ENCODE measurements at places on chromosomes 2 and 18. TPM values are rescaled to one million over a fixed set of nuclear protein-coding genes. Genes with fewer than 3 reads are reported as not detected.

GRCh38 chr2:103327966-103328365, 566.1 kb downstream of the TMEM182 start:
- DNase-seq, result no peak
- no peak overlapping the region for H3K4me3 ChIP-seq
- H3K27me3 ChIP-seq, result no peaks in the 10 kb centered on the region
- H3K4me1 ChIP-seq, result no peaks in the 10 kb centered on the region
- H3K36me3 ChIP-seq, result no peaks in the 10 kb centered on the region

- H3K4me1 ChIP-seq, result peaks cover 24% of the 10 kb centered on the region
- no peaks in the 10 kb centered on the region for H3K27me3 ChIP-seq
- H3K27ac ChIP-seq, result no peak overlapping the region
- H3K4me3 ChIP-seq, result no peak overlapping the region
- no peaks in the 10 kb centered on the region for H3K36me3 ChIP-seq
Observed at GRCh38 chr2:159208438-159208837, 78.1 kb downstream of the WDSUB1 start.

DNA sequence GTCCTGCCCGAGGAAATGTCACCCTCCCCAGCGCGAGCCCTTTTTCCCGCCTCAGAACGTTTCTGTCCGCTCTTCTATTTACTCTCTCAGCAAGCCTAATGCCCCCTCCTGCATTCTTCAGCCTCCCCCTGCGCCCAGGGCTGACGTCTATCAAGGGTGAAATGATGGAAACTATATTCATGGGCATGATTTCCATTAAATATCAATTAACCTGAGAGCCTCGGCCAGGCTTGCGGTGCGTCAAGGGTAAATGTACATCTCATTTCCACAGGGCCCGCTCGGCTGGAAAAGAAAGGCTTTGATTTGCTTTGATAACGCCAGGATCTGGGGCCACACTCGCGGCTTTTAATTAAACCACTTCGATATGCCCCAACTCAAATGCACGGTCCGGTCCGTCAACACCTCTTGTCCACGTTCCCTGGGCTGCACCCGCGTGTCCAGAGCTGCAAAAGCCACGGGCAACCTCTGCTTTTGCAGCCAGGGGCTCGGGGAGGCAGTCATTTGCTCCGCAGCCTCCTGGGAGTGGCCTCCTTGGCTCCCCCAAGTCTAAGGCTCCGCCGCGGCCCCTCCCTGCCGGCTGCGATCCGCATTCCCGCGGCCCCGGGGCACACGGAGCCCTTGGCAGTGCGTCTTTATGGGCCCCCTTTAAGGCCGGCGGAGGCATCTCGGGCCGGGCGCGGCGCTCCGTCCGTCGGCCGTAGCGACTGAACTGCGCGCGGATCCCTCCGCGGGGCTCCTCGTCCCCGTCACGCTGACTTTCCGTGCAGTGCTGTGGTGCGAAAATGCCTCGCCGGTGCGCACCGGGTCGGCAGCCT, at the start of gene HOXD8:
HOXD8 (plus strand) TSS at position 724 of the 815 bp plus-strand sequence. CDS start 662 bp downstream, outside the sequence.
- H3K4me1 ChIP-seq, result peaks cover 27% of the 10 kb centered on the region
- H3K4me3 ChIP-seq, result peak within 1 kb of the TSS; percentile 41
- no peaks in the 10 kb centered on the region for H3K36me3 ChIP-seq
- peaks cover 75% of the 10 kb centered on the region for H3K27me3 ChIP-seq
- H3K27ac ChIP-seq, result no peak within 1 kb of the TSS
- peak; percentile 52 for DNase-seq

DNA sequence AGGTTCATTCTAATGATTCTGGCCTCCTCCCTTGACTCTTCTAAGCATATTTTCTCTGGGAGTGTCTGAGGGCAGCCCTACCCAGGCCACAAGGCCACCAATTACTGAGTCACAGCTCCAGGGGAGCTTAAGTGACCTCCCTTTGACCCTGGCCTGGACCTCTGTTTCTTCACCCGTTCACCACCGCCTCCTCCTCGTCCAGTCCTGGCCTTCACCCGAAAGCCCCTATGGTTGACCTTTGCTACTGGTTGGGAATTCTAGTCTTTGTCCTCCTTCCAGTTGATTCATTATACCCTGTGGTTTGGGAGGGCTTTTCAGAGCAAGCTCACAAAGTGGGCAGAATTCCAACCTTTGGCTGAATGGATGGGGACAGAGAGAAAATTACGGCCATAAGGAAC, 72.6 kb downstream of the NRP2 start:
- H3K27me3 ChIP-seq, result peaks cover 5% of the 10 kb centered on the region
- no peak overlapping the region for H3K27ac ChIP-seq
- H3K36me3 ChIP-seq, result no peaks in the 10 kb centered on the region
- DNase-seq, result no peak
- no peaks in the 10 kb centered on the region for H3K4me1 ChIP-seq
- H3K4me3 ChIP-seq, result no peak overlapping the region

- no peaks in the 10 kb centered on the region for H3K4me1 ChIP-seq
- H3K27me3 ChIP-seq, result peaks cover 4% of the 10 kb centered on the region
- no peak overlapping the region for H3K4me3 ChIP-seq
- no peak for DNase-seq
- no peak overlapping the region for H3K27ac ChIP-seq
- H3K36me3 ChIP-seq, result no peaks in the 10 kb centered on the region
Observed at GRCh38 chr18:60020107-60020925, 120.5 kb downstream of the PMAIP1 start.

DNA sequence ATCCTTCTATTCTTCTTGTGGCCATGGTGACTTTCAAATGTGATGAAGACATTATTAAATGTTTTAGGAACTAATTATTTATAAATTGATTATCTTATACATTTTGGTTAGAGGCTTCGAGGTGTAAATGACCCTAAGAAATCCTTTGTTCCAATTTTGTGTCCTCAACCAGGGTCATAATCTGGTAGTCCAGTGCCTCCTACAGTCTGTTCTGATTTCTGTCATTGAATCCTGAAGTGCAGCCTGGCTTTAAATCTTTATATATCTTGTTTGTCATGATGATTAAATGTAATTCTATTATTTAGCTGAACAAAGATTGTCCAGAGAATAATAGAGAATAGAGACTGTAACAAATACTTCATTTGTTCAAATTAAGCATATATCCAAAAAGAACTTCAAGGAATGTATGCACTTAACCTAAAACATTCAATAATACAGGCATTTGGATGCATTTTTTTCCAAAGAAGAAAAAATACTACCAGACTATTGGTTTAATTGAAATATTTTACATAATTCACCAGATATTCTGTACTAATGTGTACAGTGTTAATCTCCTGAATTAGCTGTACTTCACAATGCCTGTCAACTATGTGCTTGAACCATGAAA, 89.8 kb downstream of the PRPF40A start:
- peaks cover 8% of the 10 kb centered on the region for H3K4me1 ChIP-seq
- no peaks in the 10 kb centered on the region for H3K36me3 ChIP-seq
- H3K27me3 ChIP-seq, result peaks cover 5% of the 10 kb centered on the region
- no peak overlapping the region for H3K4me3 ChIP-seq
- no peak for DNase-seq

GRCh38 chr2:157508676-157509075, 64.8 kb upstream of the CYTIP start:
- H3K36me3 ChIP-seq, result peaks cover 1% of the 10 kb centered on the region
- peaks cover 4% of the 10 kb centered on the region for H3K27me3 ChIP-seq
- no peak overlapping the region for H3K4me3 ChIP-seq
- peaks cover 4% of the 10 kb centered on the region for H3K4me1 ChIP-seq
- no peak for DNase-seq
- no peak overlapping the region for H3K27ac ChIP-seq

- H3K27me3 ChIP-seq, result no peaks in the 10 kb centered on the region
- H3K27ac ChIP-seq, result no peak overlapping the region
- H3K4me3 ChIP-seq, result no peak overlapping the region
- no peaks in the 10 kb centered on the region for H3K36me3 ChIP-seq
- no peaks in the 10 kb centered on the region for H3K4me1 ChIP-seq
Observed at GRCh38 chr2:210895132-210895531, 338.7 kb downstream of the CPS1 start.

- no peak for DNase-seq
- peak overlapping the region; percentile 89 for H3K4me3 ChIP-seq
- peaks cover 34% of the 10 kb centered on the region for H3K4me1 ChIP-seq
- peaks cover 8% of the 10 kb centered on the region for H3K36me3 ChIP-seq
Observed at GRCh38 chr2:108536133-108536780, 2.0 kb downstream of the LIMS1 start.

DNA sequence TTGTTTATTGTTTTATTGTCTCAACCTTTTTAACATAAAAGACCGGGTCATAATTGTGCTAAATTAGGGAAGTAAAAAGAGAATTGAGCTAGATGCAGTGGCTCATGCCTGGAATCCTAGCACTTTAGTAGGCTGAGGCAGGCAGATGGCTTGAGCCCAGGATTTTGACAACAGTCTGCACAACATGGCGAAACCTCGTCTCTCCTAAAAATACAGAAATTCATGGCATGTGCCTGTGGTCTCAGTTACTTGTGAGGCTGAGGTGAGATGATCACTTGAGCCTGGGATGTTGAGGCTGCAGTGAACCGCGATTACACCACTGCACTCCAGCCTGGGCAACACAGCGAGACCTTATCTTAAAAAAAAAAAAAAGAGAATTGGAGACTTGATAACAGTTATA, 104.2 kb upstream of the TTC27 start:
- no peak for DNase-seq
- no peaks in the 10 kb centered on the region for H3K4me1 ChIP-seq
- no peak overlapping the region for H3K4me3 ChIP-seq
- no peaks in the 10 kb centered on the region for H3K27me3 ChIP-seq

The NLRC4 gene
- 0.07 TPM for total RNA-seq

The CHRNG gene
- not detected for total RNA-seq

The GRB14 gene
- total RNA-seq, result not detected

The UBE2E3 gene
- 37.0 TPM for total RNA-seq

The FTCDNL1 gene
- total RNA-seq, result 4.3 TPM

The SLC11A1 gene
- total RNA-seq, result 0.05 TPM
